ENCODE measurements at places on chromosomes 11 and 22. TPM values are rescaled to one million over a fixed set of nuclear protein-coding genes. Genes with fewer than 3 reads are reported as not detected.

Gene TRAF6
- total RNA-seq, result 15.0 TPM

Gene KRTAP5-1
- not detected for total RNA-seq

Gene NLRP6
- total RNA-seq, result not detected

Gene CCDC89
- total RNA-seq, result not detected

Gene BRD1
- total RNA-seq, result 34.3 TPM

Gene SLC22A6
- not detected for total RNA-seq

Gene SOX6
- 13.4 TPM for total RNA-seq

Gene FAM180B
- 0.52 TPM for total RNA-seq

Gene GLB1L2
- total RNA-seq, result 0.21 TPM

Gene OR8D4
- not detected for total RNA-seq

Gene MUC6
- not detected for total RNA-seq

Gene MMP27
- total RNA-seq, result not detected

Gene SMTNL1
- not detected for total RNA-seq

Gene SIDT2
- 65.5 TPM for total RNA-seq

Gene ETS1
- total RNA-seq, result 77.9 TPM

Data from osteocyte (in vitro differentiated cells).